ENCODE measurements at places on chromosomes 16 and 17.
A peak's percentile ranks its signal among the peaks of the same experiment; 100 is the strongest.

DNA sequence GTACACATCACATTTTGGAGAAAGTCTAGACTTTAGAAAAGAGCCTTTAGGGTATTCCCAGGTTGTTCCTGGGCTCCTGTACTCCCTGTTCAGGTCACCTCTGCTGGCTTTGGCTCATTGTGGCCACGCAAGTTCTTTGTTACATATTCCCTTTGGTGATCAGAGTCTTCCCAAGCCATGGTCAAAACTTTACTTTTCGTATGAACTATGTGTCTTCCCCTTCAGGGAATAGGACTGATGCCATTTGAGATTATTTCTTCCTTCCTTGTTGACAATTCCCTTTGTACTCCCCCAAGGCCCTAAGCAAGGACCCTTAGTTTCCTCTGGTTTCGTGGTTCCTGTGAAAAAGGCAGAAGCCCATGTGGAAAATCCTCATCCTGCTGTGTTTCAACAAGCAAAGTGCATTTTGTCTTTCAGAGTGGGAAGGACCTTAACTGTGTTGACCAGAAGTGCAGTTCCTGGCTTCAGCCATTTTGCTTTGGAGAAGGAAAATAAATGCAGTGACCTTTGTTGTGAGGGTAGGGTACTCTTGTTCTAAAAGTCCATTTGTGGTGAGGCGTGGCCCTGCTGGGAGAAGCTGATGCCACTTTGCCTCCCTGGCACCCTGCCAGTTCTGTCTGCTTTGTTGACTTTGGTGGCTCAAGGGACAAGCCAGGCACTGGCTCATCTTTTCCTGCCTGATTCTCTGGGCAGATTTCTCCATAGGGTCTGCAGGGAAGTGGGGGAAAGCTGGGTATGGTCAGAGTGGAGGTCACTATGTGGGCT, 55.1 kb downstream of the ZNRF1 start:
- peak; percentile 84 for DNase-seq

DNA sequence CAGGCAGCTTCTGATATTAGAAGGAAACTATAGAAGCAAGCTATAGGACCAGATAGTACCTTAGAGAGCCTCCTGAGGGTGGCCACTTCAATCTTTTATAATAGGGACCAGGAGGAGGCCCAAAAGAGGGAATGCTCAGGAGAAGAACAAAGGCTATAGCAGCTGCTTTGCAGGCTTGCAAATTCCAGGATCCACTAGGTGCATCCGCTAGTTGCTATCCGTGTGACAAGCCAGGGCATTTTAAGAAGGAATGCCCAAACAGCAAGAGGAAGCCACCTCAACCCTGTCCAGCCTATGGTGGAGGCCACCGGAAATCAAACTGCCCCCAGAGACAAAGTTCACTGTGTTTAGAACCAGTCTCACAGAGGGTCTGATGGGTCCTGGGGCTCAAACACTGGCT, 192.6 kb upstream of the KIF2B start:
- DNase-seq: no peak

GRCh38 chr17:63039899-63040602, 74.0 kb downstream of the TANC2 start:
- no peak for DNase-seq

DNA sequence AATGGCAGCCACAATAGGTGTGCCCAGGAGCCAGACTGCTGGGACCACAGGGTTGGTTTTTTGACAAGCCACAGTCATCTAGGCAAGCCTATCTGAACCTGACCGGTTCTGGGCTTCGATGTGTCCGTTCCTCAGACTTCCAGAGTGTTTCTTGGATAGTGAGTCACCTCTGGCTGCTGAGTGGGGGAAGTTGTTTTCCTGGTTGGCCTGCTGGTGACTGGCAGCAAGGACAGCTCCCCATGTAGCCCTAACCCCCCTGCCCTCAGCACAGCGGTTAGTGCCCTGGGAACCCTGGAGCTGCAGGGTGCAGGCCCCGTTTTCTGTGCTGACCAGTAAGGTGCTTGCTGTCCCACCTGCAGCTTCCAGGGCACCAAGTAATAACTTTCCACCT, 65.5 kb downstream of the PLD6 start:
- DNase-seq: peak; percentile 8

- no peak for DNase-seq
Measured at GRCh38 chr16:79250502-79251098, 349.9 kb downstream of the MAF start.

- no peak for DNase-seq
Measured at GRCh38 chr16:55992551-55992950, 117.4 kb upstream of the CES5A start.

- no peak for DNase-seq
Measured at GRCh38 chr17:13537167-13537731, 64.5 kb downstream of the HS3ST3A1 start.
